ENCODE measurements at places on chromosomes 16 and 17. TPM values are rescaled to one million over a fixed set of nuclear protein-coding genes. Genes with fewer than 3 reads are reported as not detected.

Gene JPT2
- total RNA-seq = 62.1 TPM

Gene TPPP3
- total RNA-seq = not detected

Gene ABR
- 50.3 TPM for total RNA-seq

Gene COQ7
- 14.1 TPM for total RNA-seq

Gene ACD
- total RNA-seq = 63.0 TPM

Gene ROGDI
- total RNA-seq = 6.3 TPM

Gene TAOK2
- 28.2 TPM for total RNA-seq

Gene ZSCAN32
- total RNA-seq = 10.9 TPM

Gene STH
- not detected for total RNA-seq

Gene CUEDC1
- total RNA-seq = 0.36 TPM

Gene SLC7A6OS
- total RNA-seq = 20.6 TPM

Gene CYB5D1
- 6.0 TPM for total RNA-seq

Gene WNT3
- total RNA-seq = 0.19 TPM

Gene EVI2B
- 14.1 TPM for total RNA-seq

Gene ALOX12
- total RNA-seq = not detected

Gene NACA2
- total RNA-seq = not detected

Gene KRT39
- total RNA-seq = not detected

Gene UMOD
- total RNA-seq = not detected

Gene RDM1
- total RNA-seq = 10.6 TPM

Gene CCL17
- 3.1 TPM for total RNA-seq

Gene KLHL10
- total RNA-seq = 0.12 TPM

Gene SLC5A10
- not detected for total RNA-seq

Gene UTS2R
- total RNA-seq = not detected

Gene CACNG5
- total RNA-seq = not detected

Gene TBC1D16
- 5.4 TPM for total RNA-seq

Gene ALDH3A1
- total RNA-seq = not detected

Gene KRTAP16-1
- total RNA-seq = not detected

Gene SLC13A2
- not detected for total RNA-seq

Gene TBX4
- total RNA-seq = not detected

Gene SHISA6
- not detected for total RNA-seq

Gene SHCBP1
- 50.5 TPM for total RNA-seq

Gene CMTM2
- total RNA-seq = 0.36 TPM

Gene CCL2
- not detected for total RNA-seq

Gene CCL5
- total RNA-seq = 133 TPM

Gene FGF11
- 1.0 TPM for total RNA-seq

Gene DNAAF8
- total RNA-seq = not detected

Gene KRTAP2-3
- not detected for total RNA-seq

Gene CCDC78
- 4.2 TPM for total RNA-seq

Gene KRT24
- total RNA-seq = not detected

Gene DNAH9
- total RNA-seq = not detected
